ENCODE measurements at places on chromosomes 12 and 14.

- DNase-seq, result no peak
Measured at GRCh38 chr12:2248087-2248900, 195.5 kb downstream of the CACNA1C start.

DNA sequence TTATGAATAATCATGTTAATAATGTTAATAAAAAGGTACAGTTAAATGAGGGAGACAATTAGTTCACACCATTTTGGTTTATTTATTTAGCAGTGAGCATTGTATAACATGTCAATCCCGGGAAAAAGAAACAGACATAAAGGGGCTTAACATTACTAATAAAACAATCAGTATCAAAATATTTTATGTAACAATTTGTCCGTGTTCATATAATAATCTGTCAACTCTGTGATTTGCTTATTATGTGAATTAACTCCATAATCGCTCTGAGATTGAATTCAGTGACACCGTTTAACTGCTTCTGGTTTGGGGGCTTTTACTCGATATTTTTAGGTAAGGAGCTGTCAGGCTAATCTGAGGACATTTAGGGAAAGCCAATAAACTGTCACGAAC, 95.8 kb upstream of the HMGA2 start:
- no peak for DNase-seq

- no peak for DNase-seq
Measured at GRCh38 chr12:121819212-121819949, 15.6 kb downstream of the SETD1B start.

GRCh38 chr14:36130186-36130585, 46.3 kb downstream of the PTCSC3 start:
- DNase-seq, result no peak

GRCh38 chr12:99911967-99912366, 72.8 kb downstream of the ANKS1B start:
- no peak for DNase-seq

GRCh38 chr14:76759589-76759988, 1.7 kb upstream of the VASH1 start:
- peak; percentile 9 for DNase-seq

DNA sequence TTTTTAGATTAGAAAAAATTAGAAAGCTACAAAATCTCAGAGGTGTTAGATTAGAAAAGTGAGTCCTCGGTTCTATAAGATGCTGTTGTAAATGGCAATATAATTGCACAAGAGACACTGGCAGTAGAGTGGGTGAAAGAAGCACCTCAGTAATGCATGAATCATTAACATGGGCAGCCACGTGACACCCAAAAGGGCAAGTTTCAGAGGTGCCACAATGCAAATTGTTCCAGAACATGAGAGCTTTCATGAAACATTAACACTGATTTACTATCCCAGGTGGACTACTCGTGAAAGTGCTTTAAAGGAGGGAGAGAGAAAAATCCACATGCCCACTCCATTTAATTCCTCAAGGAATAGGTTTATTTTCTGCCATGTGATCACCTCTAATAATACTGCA, 108.4 kb downstream of the PTPRR start:
- DNase-seq, result no peak

GRCh38 chr12:101581190-101581589, 13.6 kb upstream of the MYBPC1 start:
- peak; percentile 4 for DNase-seq

DNA sequence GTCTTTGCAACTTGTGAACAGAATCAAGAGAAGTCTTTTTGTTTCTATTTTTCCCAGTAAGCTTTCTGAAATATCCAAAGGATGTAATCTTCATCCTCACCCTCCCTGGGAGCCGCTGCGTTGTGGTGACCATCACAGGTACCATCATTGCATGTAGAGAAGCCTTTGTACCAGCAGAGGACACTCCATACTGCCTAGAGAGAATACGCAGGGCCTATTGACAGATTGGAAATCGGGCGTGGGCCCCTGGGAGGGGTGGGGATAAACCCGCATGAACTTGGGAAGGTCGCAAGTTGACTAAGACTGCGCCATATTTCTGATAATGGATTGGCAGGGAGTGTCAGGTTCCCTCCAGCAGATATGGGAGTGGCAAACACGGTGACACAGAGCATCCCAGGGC, 12.7 kb downstream of the KRT1 start:
- DNase-seq, result peak; percentile 75

DNA sequence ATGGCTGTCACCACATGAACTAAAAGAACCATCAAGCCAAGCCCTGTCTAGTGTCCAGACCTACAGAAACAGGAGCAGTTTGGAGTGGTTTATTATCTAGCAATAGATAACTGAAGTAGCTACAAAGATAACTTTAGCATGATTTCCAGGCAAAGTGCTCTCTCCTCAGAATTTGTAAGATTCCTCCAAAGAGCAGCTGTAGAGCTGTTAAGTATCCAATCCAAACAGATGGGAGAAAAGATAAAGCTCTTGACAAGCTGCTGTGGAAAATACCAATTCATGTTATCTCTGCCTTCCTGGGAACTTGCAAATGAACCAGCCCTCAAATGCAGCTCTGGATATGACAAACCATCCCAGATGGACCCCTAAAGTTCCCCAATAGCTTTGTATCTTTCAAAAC, 78.9 kb upstream of the RESF1 start:
- DNase-seq, result no peak

DNA sequence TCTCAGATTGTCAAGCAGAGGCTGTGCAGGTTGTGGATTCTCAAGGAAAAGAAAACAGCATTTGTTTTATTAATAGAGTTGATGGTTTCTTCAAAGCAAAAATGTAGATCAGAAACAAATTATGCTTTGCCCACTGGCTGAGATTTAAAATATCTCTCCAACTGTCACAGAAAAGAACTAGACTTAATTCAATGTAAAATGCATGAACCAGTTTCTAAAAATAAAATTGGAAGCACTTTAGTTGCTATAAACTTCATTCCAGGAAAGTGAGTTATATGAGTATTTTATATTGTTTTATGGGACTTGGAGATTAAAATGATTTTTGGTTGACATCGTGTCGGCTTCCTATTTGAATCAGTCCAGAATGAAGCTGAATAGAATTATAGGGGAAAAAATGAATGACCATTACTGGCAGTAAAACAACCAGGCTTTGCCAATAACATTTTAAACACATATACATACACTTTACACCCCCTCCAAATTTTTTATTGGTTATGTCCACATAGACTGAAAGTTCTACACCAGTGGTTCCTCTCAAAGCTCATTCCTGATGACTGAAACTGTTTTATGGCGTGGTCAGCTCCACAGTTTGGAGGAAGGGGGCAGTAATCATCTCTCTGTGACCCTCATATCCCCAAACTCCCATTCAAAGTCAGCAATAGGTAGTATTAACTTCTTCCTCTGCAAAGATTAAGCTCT, 55.5 kb upstream of the DAAM1 start:
- peak; percentile 30 for DNase-seq

DNA sequence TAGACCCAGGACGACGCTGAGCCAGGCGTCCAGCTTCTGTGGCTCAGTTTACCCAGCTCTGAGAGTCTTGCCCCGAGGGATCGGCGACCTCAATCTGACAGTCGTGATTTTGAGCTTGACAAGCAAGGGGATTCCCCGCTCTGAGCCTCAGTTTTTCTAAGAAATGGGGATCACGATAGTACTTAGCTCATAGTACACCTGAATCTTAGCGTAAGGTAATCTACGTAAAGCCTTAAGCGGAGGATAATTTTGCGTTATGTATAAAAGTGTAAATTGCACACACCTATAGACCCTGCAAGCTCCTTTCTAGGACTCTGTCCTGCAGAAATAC, 285 bp downstream of the MVK start:
- DNase-seq, result no peak

DNA sequence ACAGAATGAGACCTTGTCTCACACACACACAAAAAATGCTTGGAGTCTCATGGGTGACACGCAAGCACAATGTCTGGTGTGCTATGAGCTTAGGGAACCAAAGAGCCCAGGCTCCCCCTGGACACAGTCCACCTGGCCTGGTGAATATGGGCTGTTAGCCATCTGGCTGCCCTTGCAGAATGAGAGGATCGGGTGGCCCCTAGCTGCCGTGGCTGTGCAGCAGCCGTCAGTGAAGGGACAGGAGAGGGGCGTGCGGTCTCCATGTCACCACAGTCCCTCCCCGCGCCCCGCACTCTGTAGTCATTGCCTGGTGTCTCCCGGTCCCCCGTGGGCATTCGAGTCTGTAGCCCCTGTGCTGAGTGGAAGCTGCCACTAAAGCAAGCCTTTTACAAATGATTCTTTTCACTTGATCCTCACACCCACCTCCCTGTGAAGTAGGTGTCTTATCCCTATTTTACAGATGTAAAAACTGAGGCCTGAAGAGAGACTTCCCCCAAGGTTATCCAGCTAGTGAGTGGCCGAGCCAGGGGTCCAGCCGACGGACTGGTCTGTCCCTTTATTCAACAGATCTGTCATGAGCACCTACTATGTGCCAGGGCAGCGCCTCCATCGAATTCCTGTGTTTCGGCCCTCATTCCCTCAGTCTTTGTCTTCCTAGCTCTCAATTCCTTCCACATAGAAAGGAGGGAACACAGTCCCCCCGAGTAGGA, 18.8 kb downstream of the MVK start:
- no peak for DNase-seq

GRCh38 chr12:118035190-118036041, 18.9 kb downstream of the RFC5 start:
- DNase-seq, result no peak

DNA sequence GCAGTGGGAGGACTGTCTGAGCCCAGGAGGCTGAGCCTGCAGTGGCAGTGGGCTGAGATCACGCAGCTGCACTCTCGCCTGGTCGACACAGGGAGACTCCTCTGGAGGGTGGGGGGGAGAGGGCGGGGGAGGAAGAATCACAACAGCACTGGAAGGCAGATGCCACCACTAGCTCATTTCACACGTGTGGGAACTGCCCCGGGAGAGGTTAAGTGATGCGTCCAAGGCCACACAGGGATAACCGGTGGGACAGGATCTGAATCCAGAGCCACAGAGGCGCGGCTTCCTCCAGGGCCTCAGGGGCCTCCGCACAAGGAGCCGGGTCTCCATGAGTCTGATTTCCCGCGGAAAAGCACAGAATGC, 20.8 kb downstream of the STX2 start:
- DNase-seq, result peak; percentile 49

- DNase-seq, result no peak
Measured at GRCh38 chr12:131775392-131776236, 52.6 kb upstream of the MMP17 start.

- peak; percentile 88 for DNase-seq
Measured at GRCh38 chr12:124311292-124312109, 16.6 kb downstream of the RFLNA start.

DNA sequence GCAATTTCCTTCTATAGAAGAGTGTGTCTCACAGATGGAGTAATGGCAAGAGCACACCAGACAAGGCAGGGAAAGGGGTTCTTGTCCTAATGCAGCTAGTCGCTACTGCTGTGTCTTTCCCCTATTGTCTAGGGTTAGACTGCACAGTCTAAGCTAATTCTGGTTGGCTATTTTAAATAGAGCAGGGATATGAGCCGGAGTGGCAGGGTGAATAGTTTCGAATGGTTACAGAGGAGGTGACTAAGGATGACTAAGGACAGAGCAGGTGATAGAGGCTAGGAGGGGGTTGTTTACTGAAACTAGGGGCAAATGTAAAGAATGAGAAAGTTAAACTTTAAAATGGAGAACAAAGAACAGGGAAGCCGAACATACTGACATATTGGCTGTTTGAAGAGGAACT, 25.6 kb upstream of the CPNE8 start:
- DNase-seq, result no peak

- peak; percentile 85 for DNase-seq
Measured at GRCh38 chr12:108802101-108802961, 55.1 kb downstream of the SSH1 start.

- no peak for DNase-seq
Measured at GRCh38 chr12:49274396-49275069, 9.7 kb downstream of the TUBA1C start.

DNA sequence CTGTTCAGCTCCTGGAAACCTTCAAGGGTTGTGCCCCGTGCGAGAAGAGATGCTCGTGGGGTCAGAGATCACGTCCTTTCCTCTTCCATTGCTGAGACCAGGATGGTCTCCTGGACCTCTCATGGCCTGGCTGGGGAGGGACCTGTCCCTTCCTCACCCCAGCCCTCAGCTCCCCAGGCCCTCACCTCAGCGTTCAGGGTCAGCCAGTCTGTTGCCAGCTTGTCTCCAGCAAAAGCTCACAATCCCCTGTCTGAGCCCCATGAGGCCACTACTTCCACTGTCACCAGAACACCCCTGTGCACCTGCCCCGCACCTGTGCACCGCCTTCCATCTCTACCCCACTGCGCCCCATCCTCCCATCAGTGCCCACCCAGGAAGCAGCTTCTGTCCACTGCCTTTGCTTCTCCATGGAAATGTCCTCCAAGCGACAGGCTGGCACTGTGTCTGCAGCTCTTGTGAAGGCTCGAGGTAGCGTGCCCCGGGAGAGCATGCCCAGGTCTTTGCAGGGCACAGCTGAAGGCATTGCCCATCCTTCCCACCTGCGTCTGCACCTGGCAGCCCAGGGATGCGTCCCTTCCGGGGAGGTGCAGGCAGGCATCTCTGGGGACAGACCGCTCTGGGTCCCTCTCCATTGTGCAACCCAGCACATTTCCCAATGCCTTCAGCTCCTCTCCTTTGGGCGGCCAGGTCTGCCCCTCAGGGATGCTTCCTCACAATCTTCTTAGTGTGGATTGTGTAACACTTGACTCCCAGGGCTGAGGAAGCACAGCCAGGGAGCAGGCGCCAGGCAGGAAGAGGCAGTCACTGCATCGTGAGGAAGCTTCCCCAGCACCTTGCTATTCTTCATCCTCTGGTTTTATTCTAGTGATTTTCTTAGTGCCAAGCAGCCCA, 179.6 kb downstream of the ADGRD1 start:
- DNase-seq, result no peak

- DNase-seq, result no peak
Measured at GRCh38 chr12:4251216-4251891, 22.2 kb upstream of the CCND2 start.

GRCh38 chr12:47391566-47391965, 311.8 kb upstream of the AMIGO2 start:
- no peak for DNase-seq

GRCh38 chr12:30930238-30930637, 3.7 kb downstream of the TSPAN11 start:
- DNase-seq, result no peak

DNA sequence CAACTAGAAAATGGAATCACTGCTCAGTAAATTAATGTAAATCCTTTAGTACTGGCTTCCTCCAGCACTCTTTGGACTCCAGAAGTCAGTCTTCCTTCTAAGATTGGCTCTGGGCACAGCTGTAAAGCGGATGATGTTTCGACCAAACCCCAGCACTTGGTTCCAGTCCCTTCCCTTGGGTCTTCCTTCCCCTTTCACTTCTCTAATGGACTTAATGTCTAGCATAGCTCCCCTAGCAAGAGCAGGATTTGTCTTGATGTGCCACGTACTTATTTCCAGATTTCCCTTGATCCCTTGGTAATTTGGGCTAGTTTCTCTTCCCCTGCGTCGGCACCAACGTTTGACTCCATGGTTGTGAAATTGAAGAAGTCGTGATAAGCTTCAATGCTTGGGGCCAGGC, 28.3 kb downstream of the C12orf75 start:
- no peak for DNase-seq

- no peak for DNase-seq
Measured at GRCh38 chr14:90184094-90184493, 72.3 kb upstream of the PSMC1 start.

All from H7 (cell line).